Stimulated activated CD4-positive, alpha-beta T cell treated with anti-CD3 and anti-CD28 coated beads, Interleukin-12 subunit alpha, Interleukin-12 subunit beta, amount 100 ng/mL, for 4 hours (primary cell): ENCODE measurements at places on chromosomes 1 and 21.

- no peak for DNase-seq
Measured at GRCh38 chr1:30606166-30606565, 117.2 kb downstream of the MATN1 start.

DNA sequence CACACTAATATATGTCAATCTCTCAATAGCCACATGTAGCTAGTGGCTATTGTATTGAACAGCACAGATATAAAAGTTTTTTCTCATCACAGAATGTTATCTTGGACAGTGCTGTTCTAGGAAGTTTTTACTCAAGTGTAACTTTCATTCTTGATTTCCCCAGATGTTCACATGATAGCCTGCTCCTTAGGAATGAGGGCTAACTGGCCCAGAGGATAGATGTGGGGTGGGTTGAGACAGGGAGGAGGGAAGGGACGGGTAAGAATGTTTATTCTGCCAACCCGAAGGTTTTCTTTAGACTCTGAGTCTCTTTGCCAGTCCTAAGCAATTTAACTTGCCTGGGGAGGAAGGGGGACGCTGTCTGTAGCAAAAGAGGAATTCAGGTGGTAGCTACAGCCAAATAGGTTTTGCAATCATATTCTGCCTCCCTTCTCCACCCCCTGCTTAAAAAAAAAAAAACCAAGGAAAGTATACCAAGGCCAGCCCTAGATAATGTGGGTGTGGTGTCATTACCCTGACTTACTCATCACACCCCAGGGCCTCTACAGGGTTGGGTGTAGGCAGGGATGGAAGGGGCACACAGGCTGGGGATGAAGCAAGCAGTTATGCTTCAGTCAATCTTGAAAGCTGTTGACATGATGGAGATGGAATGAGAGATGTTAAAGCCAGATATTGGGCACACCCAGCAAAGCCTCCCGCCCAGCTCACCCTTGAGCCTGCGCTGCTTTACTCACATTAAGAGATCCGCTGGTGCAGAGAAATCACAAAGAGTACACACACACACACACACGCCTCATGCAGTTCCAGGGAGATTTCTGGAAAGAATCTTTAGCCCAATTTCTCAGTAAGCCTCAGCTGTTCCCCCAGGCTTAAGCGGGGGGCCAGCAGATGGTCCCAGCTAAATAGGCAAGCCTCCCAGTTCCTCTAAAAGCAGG is 59.9 kb downstream of the PLXNA2 start:
- DNase-seq = no peak

GRCh38 chr1:22799971-22800370 is 89.3 kb downstream of the EPHB2 start:
- no peak for DNase-seq

DNA sequence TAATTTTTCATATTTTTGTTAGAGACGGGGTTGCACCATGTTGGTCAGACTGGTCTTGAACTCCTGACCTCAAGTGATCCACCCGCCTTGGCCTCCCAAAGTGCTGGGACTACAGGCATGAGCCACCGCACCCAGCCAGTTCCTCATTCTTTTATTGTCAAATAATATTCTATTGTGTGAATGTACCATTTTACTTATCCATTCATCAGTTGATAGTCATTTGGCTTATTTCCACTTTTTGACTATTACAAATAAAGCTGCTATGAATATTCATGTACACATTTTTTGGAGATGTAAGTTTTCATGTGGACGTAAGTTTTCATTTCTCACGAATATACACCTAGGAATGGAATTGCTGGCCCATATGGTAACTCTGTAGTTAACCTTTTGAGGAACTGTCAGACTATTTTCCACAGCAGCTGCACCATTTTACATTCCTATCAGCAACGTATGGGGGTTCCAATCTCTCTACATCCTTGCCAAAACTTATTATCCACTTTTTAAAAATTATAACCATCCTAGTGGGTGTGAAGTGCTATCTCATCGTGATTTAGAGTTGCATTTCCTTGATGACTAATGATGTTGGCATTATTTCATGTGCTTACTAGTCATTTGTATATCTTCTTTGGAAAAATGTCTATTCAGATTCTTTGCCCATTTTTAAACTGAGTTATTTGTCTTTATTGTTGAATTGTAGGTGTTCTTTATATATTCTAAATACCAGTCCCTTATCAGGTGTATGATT is 12.7 kb downstream of the PACC1 start:
- DNase-seq = no peak

DNA sequence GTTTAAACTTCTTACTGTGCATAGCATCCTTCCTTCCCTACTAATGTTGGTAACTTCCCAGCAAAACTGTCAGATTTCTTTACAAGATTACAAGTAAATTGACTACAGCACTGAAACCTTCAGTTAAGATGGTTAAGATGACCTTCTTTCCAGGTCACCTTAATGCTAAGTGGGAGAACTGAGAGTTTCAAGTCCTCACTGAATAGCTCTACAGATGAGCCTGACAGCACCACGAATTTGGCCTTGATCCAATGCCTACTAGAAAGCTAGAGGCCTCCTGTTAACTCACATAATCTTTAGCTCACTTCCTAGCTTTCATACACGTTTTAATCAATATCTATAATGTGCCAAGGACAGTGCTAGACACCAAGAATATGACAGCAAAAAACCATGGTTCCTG is 276.0 kb upstream of the PLD5 start:
- no peak for DNase-seq

DNA sequence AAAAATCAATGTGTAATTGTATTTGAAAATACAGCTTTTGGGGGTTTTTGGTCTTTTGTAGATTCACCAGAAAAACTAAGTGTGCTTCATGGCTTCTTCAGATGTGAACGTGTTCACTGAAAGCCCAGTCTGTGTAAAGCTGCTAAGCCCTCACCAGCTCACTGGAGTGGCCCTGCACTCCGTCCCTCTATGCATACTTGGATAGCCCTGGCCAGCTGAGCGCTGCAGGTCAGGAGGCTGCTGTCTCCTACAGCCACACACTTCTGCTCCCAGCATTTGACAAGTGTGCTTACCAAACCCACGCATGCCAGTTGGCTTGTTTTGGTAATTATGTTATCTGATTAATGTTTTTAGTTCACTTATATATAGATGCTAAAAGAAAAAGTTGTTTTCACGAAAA is 163.5 kb downstream of the TLR5 start:
- no peak for DNase-seq

DNA sequence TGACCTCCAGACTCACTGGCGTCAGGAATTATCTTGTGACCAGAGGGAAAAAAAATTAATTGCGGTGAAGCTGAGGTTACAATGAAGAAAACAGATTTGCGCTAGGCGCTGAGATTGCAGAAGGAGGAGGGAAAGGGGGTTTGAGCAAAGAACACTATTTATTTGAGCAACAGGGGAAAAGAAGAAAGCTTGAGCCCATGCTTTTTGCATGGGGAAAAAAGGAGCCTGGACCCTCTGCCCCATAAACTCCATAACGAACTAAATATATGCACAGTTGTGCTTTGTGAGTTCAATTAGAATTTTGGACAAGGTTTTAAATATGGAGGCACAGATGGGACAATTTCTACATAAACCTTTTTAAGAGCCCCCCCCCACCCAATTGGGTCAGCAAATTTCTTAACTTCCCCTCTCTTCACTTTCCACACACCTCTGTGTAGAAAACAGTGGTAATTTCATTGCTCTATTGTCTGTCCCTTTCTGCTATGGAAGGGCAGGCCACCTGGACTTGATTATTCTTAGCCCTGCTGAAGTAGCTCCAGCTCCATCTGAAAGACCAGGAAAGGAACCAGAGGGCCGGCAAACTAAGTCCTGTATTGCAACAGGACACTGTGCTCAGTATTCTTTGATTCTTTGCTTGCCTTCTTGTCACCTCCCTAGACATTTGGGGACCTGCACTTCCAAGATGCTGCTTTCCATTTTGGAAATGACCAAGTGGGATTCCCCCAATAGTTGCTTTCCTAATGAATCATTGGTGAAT is 862 bp upstream of the ID3 start:
- DNase-seq = no peak

DNA sequence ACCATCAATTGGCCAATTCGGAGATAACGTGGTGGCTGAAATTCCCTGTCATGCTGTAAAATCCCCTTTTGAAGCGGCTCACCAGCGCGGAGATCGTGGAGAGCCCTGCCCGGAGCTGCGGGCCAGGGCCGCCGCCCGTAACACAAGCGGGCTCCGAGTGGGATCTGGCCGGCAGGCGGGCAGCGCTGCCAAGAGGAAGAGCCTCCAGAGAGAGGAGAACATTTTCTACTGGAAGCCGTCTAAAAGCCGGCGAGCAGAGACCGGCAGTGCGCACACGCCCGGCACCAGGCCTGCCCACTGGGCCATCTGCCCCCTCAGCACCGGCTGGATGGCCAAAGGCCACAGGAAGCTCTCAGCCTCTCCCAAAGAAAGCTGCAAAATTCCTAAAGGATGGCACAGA is 15.5 kb downstream of the SSBP3 start:
- DNase-seq = no peak

- DNase-seq = no peak
Measured at GRCh38 chr1:167650269-167651160, 20.5 kb downstream of the RCSD1 start.
